ENCODE measurements at places on chromosomes 16 and 17.

GRCh38 chr16:84766978-84767773 lies 52.6 kb upstream of the CRISPLD2 start:
- DNase-seq, result no peak
- no peaks in the 10 kb centered on the region for H3K4me1 ChIP-seq
- H3K27ac ChIP-seq, result no peak overlapping the region

GRCh38 chr16:58037365-58038057 lies 12.0 kb downstream of the MMP15 start:
- peaks cover 8% of the 10 kb centered on the region for H3K4me1 ChIP-seq
- peaks cover 23% of the 10 kb centered on the region for H3K36me3 ChIP-seq
- no peak for DNase-seq
- no peak overlapping the region for H3K27ac ChIP-seq
- no peaks in the 10 kb centered on the region for H3K27me3 ChIP-seq

DNA sequence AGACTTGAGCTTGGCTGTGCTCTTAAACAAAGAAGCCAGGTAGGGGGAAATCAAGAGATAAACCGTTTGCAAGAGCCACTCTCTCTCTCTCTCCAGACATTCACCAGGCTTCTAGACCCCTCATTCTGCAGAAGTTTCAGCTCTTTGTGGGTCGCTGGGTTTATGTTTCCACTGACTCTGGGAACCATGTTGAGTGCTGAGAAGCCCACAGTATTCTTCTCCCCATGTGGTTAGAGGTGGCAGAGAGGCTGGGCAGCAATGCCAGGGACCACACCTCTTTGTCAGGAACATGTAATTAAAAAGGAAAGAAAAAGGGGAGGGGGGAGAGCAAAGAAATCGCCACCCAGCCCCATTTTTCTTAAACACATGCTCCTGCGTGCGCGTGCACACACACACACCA lies 154.8 kb upstream of the SOX9 start:
- H3K36me3 ChIP-seq, result no peaks in the 10 kb centered on the region
- no peak overlapping the region for H3K27ac ChIP-seq
- H3K4me3 ChIP-seq, result no peak overlapping the region
- H3K27me3 ChIP-seq, result no peaks in the 10 kb centered on the region
- no peaks in the 10 kb centered on the region for H3K4me1 ChIP-seq
- no peak for DNase-seq

DNA sequence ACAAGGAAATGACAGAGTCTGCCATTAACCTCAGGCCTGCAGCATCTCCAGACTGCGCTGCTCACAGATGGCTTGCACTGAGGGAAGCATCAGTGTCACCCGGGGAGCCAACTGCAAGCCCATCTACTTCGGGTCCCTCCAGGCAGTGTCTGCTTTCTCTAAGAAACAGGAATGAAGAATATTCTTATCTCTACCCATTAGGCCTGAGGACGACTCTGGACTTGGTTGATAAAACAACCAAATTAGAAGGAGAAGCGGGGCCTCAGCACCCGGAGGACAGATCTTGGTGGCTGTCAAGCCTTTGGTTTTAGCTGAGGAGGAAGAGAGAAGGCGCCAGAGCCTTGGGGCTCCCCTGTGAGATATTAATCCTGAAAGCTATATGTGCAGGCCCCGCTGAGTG lies 19.5 kb upstream of the MGAT5B start:
- no peaks in the 10 kb centered on the region for H3K4me1 ChIP-seq
- H3K27me3 ChIP-seq, result peaks cover 91% of the 10 kb centered on the region
- H3K4me3 ChIP-seq, result no peak overlapping the region

DNA sequence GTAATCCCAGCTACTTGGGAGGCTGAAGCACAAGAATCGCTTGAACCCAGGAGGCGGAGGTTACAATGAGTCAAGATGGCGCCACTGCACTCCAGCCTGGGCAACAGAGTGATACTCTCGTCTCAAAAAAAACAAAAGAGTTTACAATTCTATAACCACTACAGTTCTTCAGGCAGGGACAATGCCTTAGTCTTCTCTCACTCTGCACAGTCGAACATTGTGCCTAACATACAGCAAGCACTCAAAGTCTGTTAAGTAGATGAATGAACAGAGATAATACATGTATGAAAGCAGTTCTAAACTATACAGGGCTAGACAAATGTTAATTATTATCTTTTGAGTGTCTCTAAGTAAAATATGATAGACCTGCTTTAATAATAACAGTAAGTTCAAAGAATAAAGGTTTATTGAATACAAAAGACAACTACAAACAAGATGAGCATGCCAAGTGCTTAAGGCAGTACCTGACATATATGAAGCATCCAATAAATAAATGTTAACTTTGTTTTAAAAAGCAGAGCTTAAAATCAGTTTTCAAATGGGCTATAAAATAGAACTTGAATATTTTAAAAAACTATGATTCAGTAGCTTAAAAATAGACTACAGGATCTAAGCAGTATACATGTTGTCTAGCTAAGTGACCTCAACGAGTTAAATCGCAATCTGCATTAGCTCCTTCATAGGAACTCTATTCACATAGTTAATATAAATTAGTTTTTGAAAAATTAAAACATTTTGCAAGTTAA lies 19.3 kb downstream of the INTS2 start:
- DNase-seq, result no peak
- peaks cover 11% of the 10 kb centered on the region for H3K36me3 ChIP-seq
- no peaks in the 10 kb centered on the region for H3K27me3 ChIP-seq
- H3K4me3 ChIP-seq, result no peak overlapping the region

- H3K4me1 ChIP-seq, result peaks cover 50% of the 10 kb centered on the region
- no peak for DNase-seq
- no peaks in the 10 kb centered on the region for H3K27me3 ChIP-seq
- no peak overlapping the region for H3K27ac ChIP-seq
Measured at GRCh38 chr17:78132767-78133178, 2.2 kb downstream of the TMC8 start.

DNA sequence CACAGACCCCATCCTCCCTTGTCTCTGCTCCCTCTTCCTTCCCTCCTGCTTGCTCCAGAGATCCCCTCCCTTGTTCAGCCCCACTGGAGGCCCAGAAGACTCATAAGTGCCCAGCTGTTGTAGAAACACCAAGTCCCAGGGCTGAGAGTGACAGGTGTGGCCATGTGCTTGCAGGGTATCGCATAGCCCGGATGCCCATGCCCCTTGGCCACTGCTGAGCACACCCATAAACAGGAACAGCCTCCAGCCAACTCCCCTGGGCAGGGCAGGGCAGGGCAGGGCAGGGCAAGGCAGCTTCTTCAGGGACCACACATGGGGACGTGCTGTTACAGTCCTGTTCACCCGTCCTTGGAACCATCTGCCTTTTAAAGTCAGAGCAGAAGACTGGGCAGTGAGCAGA lies 2.0 kb downstream of the CACNG1 start:
- DNase-seq, result no peak
- H3K4me1 ChIP-seq, result no peaks in the 10 kb centered on the region
- H3K27ac ChIP-seq, result no peak overlapping the region
- H3K4me3 ChIP-seq, result no peak overlapping the region
- H3K27me3 ChIP-seq, result peaks cover 58% of the 10 kb centered on the region

DNA sequence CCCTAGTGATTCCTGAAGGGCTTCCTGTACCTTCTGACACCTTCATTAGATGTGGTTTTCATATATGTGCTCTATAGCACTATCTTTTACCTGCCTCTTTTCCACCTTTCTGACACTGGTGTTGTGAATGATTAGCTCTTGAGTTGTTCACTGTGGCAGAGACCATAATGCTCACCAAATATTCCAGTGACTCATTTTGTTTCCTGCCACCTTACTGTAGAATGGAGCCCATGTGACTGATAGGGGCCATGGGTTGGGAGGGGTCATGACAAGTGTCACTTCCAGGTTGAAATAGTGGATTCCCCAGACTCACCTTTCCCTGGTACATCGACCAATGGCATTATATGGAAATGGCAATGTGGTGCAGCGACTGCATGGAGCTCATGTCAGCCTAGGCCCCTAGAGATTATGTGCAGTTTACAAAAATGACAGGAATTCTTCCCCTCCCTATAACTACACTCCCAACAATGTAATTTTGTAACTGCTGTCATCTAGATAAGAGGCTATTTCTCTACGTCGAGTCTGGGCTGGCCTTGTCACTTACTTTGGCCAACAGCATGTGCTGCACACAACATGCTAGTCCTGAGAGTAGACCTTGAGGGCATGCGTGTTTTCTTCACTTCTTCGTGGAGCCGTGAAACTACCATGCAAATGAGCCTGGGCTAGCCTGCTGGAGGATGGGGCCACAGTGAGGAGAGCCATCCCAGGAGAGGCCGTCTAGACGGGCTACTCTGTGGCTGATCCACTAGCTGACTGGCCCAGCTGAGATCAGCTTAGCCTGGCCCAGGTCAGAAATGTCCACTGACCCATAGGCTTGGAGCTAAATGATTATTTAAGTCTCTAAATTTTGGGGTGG lies 409.5 kb downstream of the CA10 start:
- no peak overlapping the region for H3K4me3 ChIP-seq
- H3K36me3 ChIP-seq, result no peaks in the 10 kb centered on the region
- peak; percentile 17 for DNase-seq
- H3K27me3 ChIP-seq, result peaks cover 28% of the 10 kb centered on the region
- H3K4me1 ChIP-seq, result peaks cover 19% of the 10 kb centered on the region
- H3K27ac ChIP-seq, result no peak overlapping the region

GRCh38 chr16:881219-882097 lies 80.9 kb upstream of the GNG13 start:
- DNase-seq, result no peak
- no peaks in the 10 kb centered on the region for H3K4me1 ChIP-seq
- no peak overlapping the region for H3K4me3 ChIP-seq
- peaks cover 15% of the 10 kb centered on the region for H3K27me3 ChIP-seq

- H3K36me3 ChIP-seq, result peaks cover 78% of the 10 kb centered on the region
- peak overlapping the region; percentile 99 for H3K27ac ChIP-seq
- peaks cover 31% of the 10 kb centered on the region for H3K4me1 ChIP-seq
Measured at GRCh38 chr17:37745801-37746426, 1.1 kb upstream of the HNF1B start.

DNA sequence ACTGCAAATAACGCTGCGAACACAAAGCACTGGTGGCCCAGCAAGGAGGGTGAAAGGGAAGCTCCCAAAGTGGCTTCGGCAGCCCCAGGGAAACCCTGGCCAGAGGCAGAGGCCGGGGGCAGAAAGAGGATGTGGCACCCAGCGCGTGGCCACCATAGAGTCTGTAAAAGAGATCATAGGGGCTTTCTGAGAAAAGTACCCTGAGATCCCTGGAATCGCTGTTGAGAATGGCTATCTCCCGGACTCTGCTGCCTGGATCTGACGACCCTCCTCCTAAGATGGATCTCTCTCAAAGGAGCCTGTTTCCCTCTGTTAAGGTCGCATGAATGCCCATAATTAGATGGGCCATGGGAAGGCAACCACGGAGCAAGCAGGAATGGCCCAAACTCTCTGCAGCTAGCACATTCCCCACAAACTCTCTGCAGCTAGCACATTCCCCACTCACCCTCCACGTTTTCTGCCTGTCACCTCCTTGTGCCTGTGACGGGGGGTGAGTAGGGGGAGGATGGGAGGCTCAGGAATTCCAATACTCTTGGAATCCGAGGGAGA lies 364.4 kb downstream of the XYLT1 start:
- peaks cover 46% of the 10 kb centered on the region for H3K27me3 ChIP-seq
- H3K4me1 ChIP-seq, result no peaks in the 10 kb centered on the region
- H3K27ac ChIP-seq, result no peak overlapping the region

DNA sequence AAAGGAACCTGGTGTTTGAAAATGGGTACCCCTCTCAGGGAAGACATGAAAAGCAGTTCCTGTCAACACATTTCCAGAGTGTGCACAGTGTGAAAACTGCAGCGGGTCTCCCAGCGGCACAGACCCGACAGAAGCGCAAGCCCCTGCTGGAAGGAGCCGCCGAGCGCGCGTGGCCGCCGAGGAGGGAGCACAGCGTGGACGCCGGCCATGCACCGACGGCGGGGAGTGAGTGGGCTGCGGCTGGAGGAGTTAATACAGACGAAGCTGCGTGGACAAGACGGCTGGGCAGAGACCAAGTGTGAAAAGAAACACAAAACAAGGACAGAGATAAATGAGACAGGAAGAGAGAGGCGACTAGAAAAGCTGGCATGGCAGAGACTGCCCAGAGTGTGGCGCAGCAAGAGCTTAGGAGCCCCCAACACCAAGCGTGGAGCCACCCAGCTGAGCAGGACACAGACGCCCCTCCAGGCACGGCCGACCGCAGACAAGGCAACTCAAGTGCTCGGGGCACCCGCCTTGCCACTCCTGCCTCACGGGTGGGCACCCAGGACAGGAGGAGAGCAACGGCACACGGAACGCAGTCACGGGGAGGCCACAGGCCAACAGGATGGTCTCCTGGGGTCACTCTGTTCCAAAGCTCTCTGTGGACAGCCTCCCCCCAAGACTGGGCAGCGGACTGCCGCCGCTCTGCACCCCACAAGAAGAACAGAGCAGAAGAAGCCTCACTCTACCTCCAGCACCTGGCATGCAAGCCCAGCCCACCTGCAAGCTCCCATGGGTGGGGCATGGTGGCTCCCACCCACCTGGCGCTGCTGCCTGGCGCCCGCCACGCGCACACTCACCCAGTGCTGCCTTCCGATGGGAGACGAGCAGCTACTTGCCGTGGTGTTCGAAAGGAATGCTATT lies 16.5 kb downstream of the SLC16A3 start:
- no peak for DNase-seq
- peaks cover 46% of the 10 kb centered on the region for H3K4me1 ChIP-seq
- no peak overlapping the region for H3K4me3 ChIP-seq
- no peaks in the 10 kb centered on the region for H3K27me3 ChIP-seq
- H3K36me3 ChIP-seq, result peaks cover 95% of the 10 kb centered on the region

GRCh38 chr16:56777482-56777881 lies 47.6 kb downstream of the NUP93 start:
- no peak overlapping the region for H3K27ac ChIP-seq
- no peaks in the 10 kb centered on the region for H3K4me1 ChIP-seq
- DNase-seq, result no peak
- no peaks in the 10 kb centered on the region for H3K27me3 ChIP-seq
- no peak overlapping the region for H3K4me3 ChIP-seq

- H3K4me1 ChIP-seq, result peaks cover 8% of the 10 kb centered on the region
- no peak overlapping the region for H3K27ac ChIP-seq
- peaks cover 62% of the 10 kb centered on the region for H3K27me3 ChIP-seq
Measured at GRCh38 chr16:85507342-85507741, 105.8 kb upstream of the GSE1 start.

- DNase-seq, result peak; percentile 10
- no peak overlapping the region for H3K4me3 ChIP-seq
- no peaks in the 10 kb centered on the region for H3K4me1 ChIP-seq
Measured at GRCh38 chr16:72066747-72067146, 3.7 kb downstream of the HPR start.

DNA sequence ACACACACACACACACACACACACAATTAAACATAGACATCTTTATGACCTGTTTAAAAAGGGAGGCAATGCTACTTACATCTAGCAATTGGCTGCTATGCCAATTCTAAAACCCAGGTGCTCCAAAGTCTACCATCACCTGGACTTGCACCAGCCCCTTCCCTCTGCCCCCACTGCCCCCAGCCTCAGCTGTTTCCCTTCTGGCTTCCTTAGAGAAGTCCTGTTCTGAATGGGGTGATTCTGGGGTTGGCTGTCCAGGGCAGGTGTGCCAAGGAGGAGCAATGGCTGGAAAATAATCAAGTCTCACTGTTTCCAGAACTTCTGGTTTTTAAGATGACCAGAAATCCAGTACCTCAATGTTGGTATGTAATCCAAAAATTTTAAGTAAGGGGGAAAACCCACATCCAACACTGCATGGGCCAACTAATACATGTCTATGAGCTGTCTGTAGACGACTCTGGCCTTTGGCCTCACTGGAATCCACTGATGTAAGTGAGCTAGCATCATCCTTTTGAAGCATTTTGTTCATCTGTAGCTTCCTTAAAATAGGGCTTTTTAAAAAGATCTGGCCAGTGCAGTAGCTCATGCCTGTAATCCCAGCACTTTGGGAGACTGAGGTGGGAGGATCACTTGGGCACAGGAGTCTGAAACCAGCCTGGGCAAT lies 2.1 kb downstream of the IFT20 start:
- H3K4me3 ChIP-seq, result no peak overlapping the region
- no peak for DNase-seq
- peaks cover 58% of the 10 kb centered on the region for H3K36me3 ChIP-seq
- peaks cover 39% of the 10 kb centered on the region for H3K4me1 ChIP-seq
